Activated naive CD4-positive, alpha-beta T cell (primary cell): ENCODE measurements at places on chromosomes 5 and 9.

GRCh38 chr5:978693-979092 is 29.9 kb upstream of the NKD2 start:
- no peak for DNase-seq

DNA sequence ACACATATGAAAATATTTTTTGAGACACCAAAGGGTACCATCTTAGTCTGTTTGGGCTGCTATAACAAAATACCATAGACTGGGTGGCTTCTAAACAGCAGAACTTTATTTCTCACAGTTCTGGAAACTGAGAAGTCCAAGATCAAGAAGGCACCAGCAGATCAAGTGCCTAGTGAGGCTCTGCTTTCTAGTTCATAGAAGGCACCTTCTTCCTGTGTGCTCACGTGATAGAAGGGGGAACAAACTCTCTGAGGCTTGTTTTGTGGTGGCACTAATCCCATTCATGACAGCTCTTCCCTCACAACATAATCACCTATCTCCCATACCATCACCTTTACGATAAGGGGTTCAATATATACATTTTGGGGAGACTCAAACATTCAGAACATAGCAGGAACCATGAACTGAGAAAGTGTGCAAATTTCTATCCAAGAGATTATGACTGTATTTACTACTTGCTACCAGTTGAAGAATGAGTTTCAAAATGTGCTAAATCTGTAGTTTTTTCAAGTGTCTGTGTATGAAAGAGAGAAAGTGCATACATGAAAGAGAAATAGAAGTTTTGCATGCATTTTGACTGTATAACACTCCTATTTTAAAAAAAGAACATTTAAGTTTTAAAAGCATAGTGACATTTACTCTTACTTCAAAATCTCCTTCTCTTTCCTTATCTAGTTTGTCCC is 207.3 kb downstream of the PARP8 start:
- DNase-seq: no peak

DNA sequence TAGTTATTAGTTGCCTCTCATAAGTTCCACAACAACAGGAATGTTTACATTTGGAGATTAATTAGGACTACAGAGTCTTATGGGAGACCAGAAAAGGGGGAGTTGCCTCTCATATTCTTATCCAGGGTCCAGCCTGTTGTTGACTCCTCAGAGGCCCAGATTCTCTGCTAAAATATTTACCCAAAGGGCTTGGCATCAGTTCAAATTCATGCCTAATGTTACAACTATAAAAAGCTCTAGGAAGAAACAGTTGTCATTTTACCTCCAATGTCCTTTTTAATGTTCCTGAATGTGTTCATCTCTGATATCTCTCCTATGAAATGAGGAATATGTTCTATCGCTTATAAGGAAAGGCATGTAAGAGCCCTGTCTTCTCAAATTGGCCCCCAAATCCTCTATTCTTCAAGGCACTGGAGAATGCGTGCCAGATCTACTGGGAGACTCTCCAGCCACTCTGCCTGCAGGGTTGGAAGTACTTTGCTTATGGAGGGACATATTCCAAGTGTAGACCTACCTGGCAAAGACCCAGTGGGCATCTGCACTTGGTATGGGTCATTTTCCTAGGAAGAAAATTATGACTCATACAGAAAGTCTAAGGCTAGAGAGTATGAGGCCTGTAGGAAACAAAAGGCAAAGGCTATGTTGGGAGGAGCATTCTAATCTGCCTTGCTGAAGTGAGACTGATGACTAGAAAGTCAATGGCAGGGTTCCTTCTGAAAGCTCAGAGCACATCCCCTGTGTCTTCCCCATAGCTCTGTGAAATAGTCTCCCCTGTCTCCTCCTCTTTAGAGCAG is 192.6 kb downstream of the ESM1 start:
- no peak for DNase-seq

DNA sequence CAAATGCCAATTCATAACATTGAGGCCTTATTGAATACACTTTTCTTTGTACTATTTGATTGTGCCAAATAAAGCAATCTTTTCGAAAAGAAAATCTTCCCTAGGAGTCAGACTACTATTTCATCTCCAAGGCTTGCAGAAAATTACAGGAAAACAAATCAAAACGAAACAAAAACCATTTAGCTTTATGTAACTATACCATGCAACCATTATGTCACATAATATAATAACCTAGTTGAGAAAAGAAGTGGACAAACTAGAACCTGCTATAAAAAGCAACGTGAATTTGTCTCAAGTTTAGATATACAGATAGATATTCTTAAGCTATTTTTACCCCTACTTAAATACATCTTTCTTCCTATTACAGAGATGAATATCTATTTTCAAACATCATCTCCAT is 18.0 kb downstream of the HTR4 start:
- DNase-seq: no peak

DNA sequence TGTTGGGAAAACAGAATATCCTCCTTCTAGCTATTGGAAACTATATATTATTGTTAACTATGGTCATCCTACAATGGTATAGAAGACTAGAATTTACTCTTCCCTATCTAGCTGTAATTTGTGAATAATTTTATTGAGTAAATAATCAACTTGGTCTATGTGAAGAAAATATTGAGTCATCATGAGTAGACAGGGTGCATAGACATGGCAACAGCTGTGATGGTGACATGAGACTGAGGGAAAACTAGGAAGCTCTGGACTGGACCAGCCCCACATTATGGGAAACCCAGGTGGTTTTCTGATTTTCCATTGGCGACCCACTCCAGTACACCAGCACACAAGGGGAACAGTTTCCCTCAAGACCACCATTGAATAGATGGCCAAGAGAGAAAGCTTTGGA is 95.0 kb downstream of the APBA1 start:
- DNase-seq: no peak

- DNase-seq: no peak
Observed at GRCh38 chr9:114895521-114895991, 34.8 kb downstream of the TNFSF8 start.

- no peak for DNase-seq
Observed at GRCh38 chr5:73450672-73451223, 2.2 kb upstream of the FOXD1 start.

GRCh38 chr5:180623411-180623834 is 26.0 kb downstream of the FLT4 start:
- DNase-seq: no peak

DNA sequence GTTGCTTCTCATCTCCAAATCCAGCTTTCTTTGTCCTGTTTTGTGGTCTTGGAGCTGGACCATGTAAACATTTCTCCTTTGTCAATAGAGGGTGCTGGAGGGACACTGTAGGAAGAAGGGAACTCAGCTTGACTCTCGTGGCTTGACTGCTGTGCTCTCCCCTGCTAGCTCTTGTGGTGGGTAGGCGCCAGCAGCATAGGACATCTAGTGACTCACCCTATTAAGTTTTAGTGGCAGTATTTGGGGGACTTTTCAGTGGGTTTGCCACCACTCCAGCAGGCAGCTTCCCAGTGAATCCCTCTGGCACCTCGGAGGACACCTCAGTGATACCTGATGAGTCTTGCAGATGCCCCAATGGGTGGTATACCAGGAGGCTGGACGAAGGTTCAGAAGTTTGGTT is 97.8 kb downstream of the TSSK1B start:
- no peak for DNase-seq

GRCh38 chr9:68974901-68975300 is 39.0 kb downstream of the PRKACG start:
- no peak for DNase-seq

GRCh38 chr9:77885104-77885672 is 146.4 kb downstream of the GNAQ start:
- no peak for DNase-seq
